ENCODE measurements at places on chromosomes 11 and 22.

- DNase-seq: no peak
These were observed 80.6 kb downstream of the PPP6R3 start for GRCh38 chr11:68541116-68541515.

- no peak for DNase-seq
These were observed 290.2 kb upstream of the NCAM1 start for GRCh38 chr11:112670806-112671570.

- DNase-seq: no peak
These were observed 47.0 kb upstream of the SUSD2 start for GRCh38 chr22:24134090-24134846.

DNA sequence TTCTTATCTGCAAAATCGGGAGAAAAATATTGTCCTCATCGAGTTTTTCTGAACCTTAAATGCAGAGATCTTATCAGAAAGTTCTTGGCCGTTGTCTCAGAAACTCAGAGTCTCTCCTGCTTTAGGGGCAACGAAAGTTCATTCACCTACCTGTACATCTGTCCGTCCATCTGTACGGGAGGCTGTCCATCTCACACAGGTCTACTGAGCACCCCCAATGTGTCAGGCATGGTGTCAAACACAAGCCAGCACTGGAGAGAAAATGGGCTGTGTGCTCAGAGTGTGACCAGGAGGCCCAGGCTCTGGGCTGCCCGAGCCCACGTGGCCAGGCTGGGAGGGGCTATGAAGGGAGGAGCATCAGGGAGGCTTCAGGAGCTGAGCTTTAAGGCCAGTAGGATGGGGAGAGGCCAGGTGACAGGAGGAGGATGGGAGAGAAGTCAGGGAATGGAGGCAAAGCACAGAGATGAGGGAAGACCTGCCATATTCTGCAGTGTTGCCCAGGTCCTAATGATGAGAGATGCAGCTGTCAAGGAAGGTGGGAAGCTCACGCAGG, 62.4 kb upstream of the MYEOV start:
- no peak for DNase-seq

- DNase-seq: no peak
These were observed 131.8 kb upstream of the RAG2 start for GRCh38 chr11:36729825-36730224.

- DNase-seq: no peak
These were observed 10.0 kb upstream of the RAB1B start for GRCh38 chr11:66258473-66258893.

GRCh38 chr11:17405232-17406005, 17.0 kb upstream of the KCNJ11 start:
- DNase-seq: peak; percentile 50

DNA sequence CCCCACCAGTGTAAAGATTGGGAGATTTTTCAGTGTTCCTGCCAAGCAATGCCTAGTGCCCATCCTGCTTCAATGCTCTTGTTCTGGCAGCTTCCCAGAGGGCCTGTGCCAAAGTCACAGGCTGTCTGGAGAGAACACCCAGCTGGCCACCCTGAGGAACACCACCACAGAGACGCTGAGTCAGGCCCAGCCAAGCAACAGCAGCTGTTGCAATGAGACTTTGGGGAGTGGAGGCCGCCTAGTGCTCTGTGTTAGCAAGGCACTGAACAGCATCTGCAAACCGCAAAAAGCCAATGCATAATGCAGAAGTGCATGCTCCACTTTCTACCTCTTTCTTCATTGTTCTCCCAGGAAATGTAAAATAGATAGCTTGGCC, 168.1 kb downstream of the NXPE2 start:
- peak; percentile 26 for DNase-seq

DNA sequence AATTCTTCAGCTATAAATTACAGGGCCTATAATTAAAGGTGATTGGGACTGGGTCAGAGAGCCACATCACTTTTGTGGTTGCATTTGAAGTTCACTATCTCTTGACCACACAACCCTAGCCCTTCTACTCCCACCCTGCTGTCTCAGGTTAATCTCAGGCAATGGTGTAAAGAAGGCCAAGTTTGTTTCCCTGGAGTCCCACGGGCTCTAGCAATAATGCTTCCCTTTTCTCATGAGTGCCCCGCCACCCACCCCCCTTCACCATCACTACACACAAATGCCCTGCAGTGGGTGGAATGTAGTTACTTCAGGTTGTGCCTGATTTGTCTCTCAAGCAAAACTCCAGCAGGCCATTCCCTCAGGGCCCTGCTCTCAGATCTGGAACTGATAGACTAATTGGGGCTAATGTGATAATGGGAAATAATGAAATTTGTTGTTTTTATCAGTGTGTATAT, 1.8 kb upstream of the EHF start:
- peak; percentile 66 for DNase-seq

GRCh38 chr11:106608677-106609076, 409.6 kb downstream of the GUCY1A2 start:
- DNase-seq: no peak

All from ELF-1 (cell line).